ENCODE measurements at places on chromosomes 5 and 9.

DNA sequence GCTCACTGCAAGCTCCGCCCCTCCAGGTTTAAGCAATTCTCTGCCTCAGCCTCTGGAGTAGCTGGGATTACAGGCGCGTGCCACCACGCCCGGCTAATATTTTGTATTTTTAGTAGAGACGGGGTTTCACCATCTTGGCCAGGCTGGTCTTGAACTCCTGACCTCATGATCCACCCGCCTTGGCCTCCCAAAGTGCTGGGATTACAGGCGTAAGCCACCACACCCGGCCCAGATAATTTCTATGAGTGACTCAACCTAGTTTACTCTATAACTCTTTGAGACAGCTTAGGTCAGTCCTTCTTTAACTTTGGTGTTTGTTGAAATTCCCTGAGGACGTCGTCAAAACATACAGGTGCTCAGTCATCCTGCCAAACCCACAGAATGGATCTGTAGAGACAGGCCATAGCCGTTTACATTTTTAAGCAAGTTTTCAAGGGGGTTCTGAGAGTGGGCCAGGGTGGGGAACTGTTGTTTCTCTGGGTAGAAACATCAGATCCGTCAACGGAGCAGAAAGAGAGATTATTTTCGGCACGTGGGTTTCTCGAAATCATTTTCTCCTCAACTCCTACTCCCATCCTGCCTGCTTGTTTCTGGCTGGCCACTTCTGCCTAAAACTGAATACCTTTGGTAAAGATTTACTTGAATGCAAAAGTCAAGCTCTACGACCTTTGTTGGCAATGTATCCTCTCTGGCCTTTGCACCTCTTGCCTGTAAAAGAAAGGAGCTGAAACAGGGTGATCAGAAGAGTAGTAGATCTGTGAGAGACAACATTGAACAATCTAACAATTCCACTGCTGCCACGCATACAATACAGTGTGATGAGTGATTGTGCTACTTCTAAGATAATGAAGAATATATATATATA is 6.0 kb upstream of the BOD1 start:
- DNase-seq, result no peak

DNA sequence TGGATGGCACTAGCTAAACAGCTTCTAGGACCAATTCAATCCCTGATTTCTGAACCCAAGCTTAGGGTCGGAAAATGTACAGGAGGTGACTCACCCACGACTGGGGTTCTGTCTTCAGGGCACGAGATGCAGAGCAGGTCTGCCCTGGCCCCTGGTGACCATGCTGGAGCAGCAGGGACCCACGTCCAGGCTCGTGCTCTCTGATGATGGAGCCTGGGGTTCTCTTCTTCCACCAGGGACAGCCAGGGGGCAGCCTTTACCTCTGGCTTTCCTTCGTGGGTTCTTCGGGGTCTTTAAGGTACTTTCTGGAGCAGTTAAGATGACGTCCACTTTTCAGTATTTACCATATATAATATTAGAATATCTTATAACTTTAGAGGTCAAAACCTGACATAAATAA is 2.1 kb downstream of the CFAP77 start:
- DNase-seq, result peak; percentile 7

GRCh38 chr5:172973931-172974330 is 9.6 kb upstream of the ATP6V0E1 start:
- DNase-seq, result no peak

GRCh38 chr5:159057996-159058395 is 41.7 kb downstream of the EBF1 start:
- DNase-seq, result peak; percentile 54

GRCh38 chr5:160452036-160452435 is 30.4 kb downstream of the PTTG1 start:
- no peak for DNase-seq

GRCh38 chr5:160516696-160517530 is 95.3 kb downstream of the PTTG1 start:
- no peak for DNase-seq

Data from fibroblast of skin of right quadriceps (primary cell).